ENCODE measurements at places on chromosomes 2 and 18. TPM values are rescaled to one million over a fixed set of nuclear protein-coding genes. Genes with fewer than 3 reads are reported as not detected.

DNA sequence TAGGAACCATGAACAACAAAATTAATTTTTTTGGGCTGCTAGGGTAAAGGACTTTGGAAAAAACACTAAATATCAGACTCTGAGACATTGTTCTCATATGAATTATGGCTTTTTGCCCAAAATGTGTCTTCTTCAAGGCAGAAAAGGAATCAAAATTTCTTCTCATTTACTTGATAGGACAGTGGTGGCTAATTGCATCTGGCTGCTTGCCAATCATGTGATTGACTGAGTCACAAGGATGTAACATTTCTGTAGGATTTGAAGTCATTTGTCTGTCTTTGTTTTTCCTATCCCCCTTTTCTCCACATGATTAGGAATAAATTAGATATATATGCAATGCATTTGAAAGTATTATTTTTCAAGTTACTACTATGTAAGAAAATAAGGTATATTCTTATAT lies 130.2 kb downstream of the SLC4A10 start:
- DNase-seq: no peak

DNA sequence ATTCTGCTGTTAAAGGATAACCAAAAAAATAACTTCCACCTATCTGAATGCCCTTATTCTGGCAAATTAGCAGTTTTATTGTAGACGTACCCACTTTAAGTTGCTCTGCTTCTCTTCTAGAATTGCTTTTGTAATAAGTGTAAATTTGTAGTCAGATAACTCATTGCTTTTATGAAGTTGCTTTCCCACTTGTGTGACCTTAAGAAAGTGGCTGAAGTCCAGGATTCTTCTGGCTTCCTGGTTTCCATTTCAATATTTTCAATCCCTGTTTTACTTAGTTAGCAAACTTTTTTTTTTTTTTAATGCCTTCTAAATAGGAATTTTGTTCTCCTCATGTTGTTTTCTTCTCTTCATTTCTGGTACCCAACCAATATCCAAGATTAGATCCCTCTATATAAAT lies 59.8 kb downstream of the GLS start:
- DNase-seq: no peak

Gene MAL
- not detected for total RNA-seq

DNA sequence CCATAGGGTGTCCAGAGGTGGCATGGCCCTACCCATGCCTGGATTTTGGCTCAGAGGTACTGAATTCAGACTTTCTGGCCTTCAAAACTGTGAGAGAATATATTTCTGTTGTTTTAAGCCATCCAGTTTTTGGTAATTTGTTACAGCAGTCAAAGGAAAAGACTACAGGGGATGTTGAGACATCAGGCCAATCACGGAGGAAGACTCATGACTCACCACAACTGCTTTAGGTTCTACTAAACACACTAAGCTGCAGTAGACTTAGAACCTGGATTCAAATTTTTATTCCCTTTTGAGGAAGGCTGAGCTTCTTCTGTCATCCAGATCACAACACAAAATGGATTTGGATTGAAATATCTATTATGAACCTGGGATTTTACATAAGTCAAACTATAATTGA lies 12.0 kb upstream of the C2orf66 start:
- no peak for DNase-seq

Gene PSME4
- 74.3 TPM for total RNA-seq

Gene OR6B2
- total RNA-seq: not detected

DNA sequence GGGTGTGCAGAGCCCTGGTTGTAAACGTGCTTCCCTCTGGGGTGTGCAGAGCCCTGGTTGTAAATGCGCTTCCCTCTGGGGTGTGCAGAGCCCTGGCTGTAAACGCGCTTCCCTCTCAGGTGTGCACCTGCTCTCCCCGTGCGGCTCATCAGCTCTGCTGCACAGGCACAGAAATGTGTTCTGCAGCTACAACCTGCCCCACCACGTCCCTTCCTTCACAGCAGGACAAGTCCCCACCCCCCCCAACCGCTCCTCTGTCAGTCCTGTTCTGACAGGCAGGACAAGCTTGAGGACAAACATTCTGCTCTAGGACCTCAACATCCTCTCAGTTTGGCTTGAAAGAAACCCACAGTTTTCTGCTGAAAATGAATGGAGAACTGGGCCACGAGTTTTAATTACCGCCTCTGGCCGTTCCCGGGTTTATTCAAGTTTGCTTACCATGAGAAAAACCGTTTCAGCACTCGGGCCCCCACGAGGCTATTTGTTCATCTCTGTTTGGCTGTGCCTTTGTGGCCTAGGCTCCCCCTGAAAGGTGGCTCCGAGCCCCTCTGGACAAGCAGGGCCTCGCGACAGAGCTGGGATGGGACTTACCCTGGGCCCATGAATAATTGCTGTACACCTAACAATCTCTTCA lies 81.0 kb upstream of the ASB18 start:
- DNase-seq: no peak

- DNase-seq: no peak
Observed at GRCh38 chr2:120938045-120938771, 202.5 kb downstream of the GLI2 start.

Gene PRKAG3
- not detected for total RNA-seq

Gene PDE1A
- total RNA-seq: not detected

DNA sequence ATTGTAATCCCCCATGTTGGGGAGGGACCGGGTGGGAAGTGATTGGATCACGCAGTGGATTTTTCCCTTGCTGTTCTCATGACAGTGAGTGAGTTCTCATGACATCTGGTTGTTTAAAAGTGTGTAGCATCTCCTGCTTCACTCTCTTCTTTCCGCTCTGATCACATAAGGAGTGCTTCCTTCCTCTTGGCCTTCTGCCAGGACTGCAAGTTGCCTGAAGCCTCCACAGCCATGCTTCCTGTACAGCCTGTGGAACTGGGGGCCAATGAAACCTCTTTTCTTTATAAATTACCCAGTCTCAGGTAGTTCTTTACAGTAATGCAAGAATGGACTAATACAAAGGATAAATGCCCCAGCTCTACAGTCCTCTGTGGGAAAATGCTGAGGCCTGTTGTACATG lies 437.5 kb upstream of the NXPH2 start:
- DNase-seq: no peak

DNA sequence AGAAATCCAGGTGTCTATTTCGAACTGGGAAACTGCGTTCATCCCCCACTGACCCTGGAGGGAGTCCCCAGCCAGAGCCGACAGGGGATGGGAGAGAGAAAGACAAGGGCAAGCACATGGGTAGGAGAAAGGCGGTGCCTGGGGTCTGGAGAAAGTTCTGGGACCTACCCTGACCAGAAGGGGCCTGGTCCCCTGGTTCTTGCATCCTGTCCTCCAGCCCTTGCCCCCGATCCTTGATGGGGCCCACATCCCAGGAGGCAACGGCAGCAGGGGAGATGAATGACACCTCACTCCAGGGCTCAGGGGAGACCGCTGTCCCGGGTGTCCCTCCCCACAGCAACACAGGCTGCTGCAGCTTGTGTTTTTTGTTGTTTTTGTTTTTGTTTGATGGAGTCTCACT lies 4.9 kb downstream of the ADCY3 start:
- no peak for DNase-seq

GRCh38 chr2:237261327-237261726 lies 152.6 kb downstream of the COL6A3 start:
- no peak for DNase-seq

GRCh38 chr2:141968433-141968832 lies 162.4 kb downstream of the LRP1B start:
- no peak for DNase-seq

Gene FANCL
- 17.8 TPM for total RNA-seq

Gene PLCD4
- total RNA-seq: 1.0 TPM

- DNase-seq: no peak
Observed at GRCh38 chr2:165957030-165957675, 3.6 kb upstream of the TTC21B start.

DNA sequence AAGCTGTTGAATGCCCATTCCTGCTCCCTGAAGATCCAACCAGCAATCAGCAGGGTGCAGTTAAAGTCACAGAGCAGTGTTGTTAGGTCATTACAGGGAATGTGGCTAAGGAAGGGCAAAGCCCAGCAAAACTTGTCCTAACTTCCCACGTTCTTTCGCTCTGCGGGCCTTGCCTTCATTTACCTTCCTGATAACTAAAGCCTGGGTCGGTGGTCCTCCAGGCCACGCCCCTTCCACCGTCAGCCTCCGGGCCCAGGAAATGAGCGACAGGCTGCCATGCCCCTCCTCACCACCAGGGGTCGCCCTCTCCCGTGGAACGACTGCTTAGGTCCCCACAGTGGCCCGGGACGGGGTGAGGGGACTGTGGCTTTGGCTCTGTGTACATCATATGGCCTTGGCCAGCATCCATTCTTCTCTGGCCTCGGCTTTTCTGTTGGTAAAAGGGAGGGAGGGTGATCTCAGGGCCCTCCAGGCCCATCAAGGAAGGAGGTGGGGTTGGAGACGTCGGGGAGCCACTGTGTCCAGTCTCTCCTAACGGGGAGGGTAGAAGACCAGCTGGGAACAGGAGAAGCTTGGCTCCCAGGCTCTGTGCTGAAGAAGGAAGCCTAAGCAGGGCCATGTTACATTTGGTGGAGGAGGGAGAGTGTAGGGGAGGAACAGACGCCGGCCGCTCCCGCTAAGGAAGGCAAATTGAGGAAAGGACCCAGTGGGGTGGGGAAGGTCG lies 2.2 kb downstream of the SH2D6 start:
- DNase-seq: peak; percentile 95

DNA sequence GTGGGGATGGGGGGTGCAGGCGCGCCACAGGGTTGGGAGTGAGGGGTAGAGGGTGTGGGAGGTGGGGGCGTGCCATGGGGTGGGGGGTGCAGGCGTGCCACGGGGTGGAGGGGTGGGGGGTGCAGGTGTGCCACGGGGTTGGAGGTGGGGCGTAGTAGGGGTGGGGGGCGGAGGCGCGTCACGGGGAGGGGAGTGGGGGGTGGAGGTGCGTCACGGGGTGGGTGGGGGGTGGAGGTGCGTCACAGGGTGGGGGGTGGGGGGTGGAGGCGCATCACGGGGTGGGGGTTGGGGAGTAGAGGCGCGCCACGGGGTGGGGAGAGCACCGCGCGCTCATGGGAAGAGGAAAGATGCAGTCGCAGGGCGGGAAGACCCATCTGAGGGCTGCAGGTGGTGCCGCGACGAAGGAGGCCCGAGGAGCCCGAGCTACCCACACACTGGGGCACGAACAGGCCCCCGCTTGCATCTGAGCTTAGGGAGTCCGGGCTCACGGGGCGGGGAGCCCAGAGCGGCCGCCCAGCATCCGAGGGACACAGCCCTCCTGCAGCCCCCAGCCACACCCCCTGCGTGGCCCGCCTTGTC lies 37.5 kb downstream of the SNED1 start:
- no peak for DNase-seq

GRCh38 chr2:231461516-231461971 lies 2.7 kb downstream of the NCL start:
- DNase-seq: no peak

Gene RNF181
- total RNA-seq: 108 TPM

Gene RAMP1
- total RNA-seq: 4.4 TPM

Gene CRYBA2
- not detected for total RNA-seq

- DNase-seq: no peak
Observed at GRCh38 chr2:222891890-222892289, 31.1 kb downstream of the ACSL3 start.

Gene FEV
- not detected for total RNA-seq

DNA sequence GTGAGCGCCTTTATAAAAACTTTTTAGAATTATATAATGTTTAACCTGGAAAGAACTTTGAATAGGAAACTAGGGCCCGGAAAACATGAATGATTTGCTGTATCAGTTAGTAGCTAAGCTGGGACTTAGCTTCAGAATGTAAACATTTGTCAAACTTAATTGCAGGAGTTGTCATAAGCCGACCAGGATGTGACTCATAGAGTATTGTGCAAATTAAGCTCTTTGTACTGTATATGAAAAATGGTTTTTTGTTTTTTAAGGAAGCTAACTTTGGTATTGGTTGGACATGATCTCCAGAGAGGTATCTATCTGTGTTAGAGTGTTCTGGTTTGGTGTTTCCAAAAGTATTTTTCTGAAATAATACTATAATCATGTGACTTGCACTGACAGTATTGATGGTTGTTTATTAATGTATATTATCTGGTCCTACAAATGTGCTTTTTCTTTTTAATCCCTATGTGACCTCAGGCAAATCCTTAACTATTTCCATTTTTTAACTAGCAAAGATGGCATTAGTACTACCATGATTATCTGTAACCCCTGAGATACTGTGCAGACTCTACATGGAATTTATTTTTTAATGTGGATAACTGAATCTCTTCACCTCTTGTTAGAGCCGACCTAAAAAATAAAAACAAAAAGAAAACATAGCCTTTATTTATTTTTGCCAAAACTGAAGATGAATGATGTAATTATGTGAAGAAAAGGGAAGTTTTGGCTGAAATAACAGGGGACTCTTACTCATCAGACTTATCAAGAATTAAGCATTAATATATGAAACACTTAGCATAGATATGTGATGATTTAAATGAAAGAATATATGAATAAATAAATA lies 11.7 kb downstream of the YIPF4 start:
- DNase-seq: no peak

DNA sequence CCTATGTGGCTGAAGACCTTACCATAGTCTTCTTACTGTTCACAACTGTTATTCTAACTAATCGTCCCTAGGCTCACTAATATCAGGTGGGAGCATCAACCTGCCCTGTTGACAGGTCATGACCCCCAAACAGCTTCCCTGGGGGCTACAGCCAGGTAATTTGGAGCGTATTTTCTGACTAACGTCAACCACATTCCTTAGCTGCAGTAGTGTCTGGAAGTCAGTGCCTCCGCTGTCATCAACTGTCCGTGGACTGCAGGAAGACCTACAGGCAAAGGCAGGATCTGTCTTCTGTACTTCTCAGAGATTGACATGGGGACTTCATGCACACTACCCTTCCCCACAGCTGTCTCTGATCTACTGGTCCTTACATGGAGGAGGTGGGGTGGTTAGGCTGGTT lies 456.9 kb downstream of the BCL11A start:
- DNase-seq: no peak

DNA sequence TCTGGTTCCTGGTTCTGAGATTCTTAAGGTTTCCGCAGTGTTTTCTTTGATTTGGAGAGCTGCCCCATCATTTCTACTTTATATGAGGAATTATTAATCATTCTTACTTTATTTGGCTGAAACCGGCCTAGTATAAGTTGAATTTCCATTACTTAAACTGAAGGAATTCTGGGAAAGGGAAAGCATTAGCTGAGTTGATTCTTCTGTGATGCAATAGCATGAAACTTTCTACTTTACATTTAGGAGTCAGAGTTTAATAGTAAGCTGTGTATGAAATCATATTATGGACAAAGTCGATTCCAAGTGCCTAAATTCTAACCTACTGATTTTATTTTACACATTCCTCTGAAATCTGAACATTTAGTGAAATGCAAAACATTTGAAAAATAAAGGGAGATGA lies 1269.7 kb upstream of the ZEB2 start:
- DNase-seq: no peak

- no peak for DNase-seq
Observed at GRCh38 chr18:11676867-11677266, 12.2 kb upstream of the GNAL start.

Gene ATG9A
- total RNA-seq: 38.3 TPM

Gene CYP1B1
- 1.2 TPM for total RNA-seq

Gene GPR75
- total RNA-seq: 5.7 TPM

- no peak for DNase-seq
Observed at GRCh38 chr2:240156435-240157146, 16.1 kb upstream of the OTOS start.

Gene DSC2
- not detected for total RNA-seq

- no peak for DNase-seq
Observed at GRCh38 chr2:166700079-166700478, 188.2 kb upstream of the XIRP2 start.

All from activated B cell treated with CpG ODN at 0.5 μM for 24 hours (primary cell).